ENCODE measurements at places on chromosomes 11 and 22.

GRCh38 chr11:118142081-118142480 is 10.5 kb downstream of the SCN4B start:
- DNase-seq = no peak

- no peak for DNase-seq
Measured at GRCh38 chr11:70495351-70496310, 97.3 kb downstream of the CTTN start.

- DNase-seq = no peak
Measured at GRCh38 chr22:48531761-48532435, 1295.8 kb downstream of the BRD1 start.

DNA sequence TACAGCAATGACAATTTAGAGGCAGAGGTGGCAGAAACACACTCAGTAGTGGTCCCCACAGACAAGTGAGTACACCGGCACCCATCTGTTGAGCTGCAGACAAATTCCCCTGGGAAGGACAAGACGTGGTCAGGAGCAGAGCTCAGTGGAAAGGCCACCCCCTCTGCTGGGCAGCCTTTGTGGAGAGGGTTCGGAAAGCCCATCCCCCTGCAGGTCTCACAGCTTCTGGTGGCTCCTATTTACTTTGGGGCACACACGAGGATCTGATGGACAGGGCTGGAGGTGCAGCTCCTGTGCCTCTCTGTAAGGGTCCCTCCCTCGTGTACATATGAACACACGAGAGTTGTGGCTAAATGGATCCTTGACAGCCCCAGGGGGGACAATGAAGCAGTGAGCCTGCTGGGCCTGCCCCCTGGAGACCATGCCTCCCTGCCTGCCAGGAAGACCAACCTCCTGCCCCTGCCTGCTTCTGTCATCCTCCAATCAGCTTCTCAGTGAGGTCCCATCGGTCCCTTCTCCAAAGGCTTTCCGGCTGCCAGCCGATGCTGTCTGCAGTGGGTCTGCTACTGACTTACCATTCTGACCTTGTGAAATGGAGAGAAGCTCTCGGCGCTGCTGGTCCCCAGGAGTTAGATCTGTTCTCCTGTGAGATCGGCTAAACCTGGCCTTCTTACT is 161.5 kb downstream of the CACNA1I start:
- no peak for DNase-seq

DNA sequence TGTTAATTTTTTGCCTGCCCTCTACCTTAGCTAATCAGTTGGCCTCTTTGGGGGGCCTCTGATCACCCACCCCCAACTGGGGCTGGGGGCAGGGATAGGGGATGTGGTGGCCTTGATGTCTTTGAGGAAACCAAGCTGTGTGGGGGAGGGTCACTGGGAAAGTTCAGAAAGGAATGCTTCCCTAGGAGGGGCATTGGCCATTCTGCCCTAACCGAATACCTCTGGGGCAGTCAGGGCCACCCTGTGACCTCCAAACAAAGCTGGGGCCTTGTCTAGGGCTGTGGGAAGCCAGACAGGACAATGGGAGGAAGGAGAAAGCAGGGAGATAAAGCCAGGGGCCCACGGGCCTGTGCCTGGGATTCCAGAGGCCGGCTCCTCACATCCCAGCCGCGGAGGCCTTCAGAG is 97.5 kb downstream of the TSPAN18 start:
- DNase-seq = no peak

- peak; percentile 40 for DNase-seq
Measured at GRCh38 chr11:126607374-126607773, 251.9 kb downstream of the ST3GAL4 start.

DNA sequence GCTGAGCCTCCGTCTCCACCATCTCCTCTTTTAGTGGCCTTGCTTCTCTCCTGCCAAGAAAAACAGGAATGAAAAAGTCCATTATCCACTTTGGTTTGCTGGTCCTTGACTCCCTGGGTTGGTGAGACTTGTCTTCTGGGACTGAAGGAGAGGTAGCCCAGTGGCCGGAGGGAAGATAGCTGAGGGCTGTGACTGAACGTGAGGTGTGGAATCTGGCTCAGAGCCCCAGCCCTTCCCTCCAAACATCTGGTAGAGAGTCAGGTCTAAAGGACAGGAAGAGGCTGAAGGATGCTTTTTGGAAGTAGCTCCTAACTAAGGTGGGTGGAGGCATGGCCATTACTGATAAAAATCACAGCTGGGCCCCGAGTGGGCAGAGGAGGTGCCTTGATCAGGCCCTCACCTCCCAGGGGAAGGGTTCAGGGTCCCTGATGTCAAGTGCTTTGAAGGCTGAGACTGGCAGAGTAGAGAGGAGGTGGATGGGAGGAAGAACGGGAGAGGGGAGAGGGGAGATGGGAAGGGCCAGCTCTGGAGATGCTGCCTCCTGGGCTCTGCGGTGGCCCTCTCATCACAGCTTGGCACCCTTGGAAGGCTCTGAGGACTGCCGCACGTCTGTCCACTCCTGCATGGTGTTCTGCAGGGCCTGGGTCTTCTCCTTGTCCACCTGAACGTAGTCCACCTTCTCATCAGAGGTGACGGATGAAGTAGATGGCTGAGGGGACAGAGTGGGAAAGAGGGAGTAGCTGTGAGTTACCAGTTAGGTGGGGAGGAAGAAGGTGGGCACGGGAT is 30.2 kb downstream of the USP35 start:
- DNase-seq = no peak

DNA sequence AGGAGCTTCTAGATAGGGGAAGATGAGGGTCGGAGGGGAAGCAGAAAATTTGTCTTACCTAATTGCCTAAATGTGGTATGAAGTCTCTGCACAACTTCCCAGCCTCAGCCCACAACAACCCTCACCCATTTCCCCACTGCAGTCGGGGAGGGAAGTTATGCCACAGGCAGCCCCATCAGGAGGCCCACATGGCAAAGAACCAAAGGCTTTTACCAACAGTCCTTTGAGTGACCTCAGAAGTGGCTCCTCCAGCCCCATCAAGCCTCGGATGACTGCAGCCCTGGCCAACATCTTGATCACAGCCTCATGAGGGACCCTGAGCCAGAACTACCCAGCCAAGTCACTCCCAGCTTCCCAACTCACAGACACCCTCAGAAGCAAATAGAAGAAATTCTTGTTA is 54.8 kb downstream of the CHST1 start:
- no peak for DNase-seq

DNA sequence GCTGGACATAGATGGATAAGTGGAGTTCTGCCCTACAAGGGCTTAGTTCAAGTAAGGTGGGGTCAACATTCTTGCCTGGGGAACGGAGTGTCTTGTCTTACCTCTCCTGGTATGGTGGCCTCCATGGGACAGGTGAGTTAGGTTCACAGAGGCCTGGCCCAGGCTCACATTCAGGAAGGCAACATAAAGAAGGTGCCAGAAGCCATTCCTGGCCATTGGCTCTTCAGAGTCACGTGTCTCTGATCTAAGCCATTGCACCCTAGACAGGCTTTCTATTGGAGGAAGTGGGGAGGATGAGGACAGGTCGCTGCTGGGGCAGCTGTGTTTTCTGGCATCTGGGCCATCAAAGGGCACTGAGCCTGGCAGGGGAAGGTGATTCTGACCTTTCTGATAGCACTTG is 14.8 kb downstream of the LMO2 start:
- DNase-seq = no peak

GRCh38 chr11:113410414-113411135 is 23.0 kb downstream of the ANKK1 start:
- DNase-seq = no peak

- DNase-seq = no peak
Measured at GRCh38 chr11:82989628-82990404, 81.9 kb downstream of the RAB30 start.

DNA sequence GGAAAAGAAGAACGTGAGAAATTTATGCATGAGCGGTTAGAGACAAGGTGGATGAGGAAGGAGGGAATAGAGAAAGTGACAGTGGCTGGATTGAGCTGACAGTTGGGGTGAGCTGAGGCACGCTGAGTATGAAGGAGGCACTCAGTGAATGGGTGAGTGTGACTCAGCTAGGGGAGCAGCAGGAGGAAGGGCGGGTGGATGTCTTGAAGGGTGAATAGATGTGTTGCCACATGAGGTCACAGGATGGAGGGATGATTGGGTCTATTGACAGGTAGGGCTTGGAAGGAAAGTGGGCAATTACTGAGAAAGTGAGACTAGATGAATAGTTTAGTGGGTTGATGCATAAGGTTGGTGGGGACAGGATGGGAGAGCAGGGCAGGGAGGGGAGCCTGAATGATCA is 8.0 kb downstream of the IFITM10 start:
- DNase-seq = no peak

- no peak for DNase-seq
Measured at GRCh38 chr11:113578033-113578380, 102.8 kb upstream of the DRD2 start.

DNA sequence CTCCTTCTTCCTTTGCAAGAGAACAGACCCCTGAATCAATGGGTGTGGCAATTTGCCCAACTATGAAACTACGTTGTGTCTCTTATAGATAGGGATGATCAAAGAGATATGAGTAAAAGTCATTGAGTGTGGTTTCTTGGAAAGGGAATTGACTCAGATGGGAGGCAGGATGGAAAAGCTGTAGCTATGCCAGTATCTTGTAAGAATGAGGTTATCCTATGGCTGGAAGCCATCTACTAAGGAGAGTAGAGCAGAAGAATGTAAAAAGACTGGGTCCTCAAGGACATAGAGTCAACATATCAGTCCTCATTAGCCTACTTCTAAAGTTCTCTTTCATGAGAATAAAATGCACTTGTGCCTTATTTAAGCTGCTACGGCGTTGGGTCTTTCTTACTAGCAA is 78.9 kb upstream of the POU2AF2 start:
- DNase-seq = no peak

DNA sequence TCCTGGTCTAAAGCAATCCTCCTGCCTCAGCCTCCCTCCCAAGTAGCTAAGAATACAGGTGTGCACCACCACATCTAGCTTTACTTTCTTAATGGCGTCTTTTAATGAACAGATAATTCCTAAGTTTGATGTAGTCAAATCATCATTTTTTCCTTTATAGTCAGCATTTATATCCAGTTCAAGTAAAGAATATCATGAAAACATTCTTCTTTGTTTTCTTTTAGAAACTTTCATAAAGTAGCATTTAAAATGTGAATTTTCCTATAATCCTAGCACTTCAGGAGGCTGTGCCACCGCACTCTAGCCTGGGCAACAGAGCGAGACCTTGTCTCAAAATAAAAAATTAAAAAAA is 61.6 kb downstream of the RBFOX2 start:
- DNase-seq = no peak

DNA sequence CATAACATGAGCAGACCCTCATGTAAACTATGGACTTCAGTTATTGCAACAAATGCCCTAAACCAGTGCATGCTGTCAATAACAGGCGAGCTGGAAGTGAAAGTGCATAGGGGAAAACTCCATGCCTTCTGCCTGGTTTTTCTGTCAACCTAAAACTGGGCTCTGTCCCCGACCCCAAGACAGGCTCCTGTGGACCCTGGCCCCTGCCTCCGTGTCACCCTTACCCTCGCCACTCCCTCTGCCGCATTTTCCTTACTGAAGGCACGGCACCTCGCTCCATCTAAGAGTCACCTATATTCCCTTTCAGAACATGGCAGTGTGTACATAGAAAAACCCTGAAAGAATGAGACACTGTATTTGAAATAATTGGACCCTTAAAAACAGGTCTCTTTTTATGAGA is 151.3 kb downstream of the SHANK2 start:
- no peak for DNase-seq

Measured in fibroblast of skin of left biceps (primary cell).